ENCODE measurements at places on chromosomes 13 and 19.

DNA sequence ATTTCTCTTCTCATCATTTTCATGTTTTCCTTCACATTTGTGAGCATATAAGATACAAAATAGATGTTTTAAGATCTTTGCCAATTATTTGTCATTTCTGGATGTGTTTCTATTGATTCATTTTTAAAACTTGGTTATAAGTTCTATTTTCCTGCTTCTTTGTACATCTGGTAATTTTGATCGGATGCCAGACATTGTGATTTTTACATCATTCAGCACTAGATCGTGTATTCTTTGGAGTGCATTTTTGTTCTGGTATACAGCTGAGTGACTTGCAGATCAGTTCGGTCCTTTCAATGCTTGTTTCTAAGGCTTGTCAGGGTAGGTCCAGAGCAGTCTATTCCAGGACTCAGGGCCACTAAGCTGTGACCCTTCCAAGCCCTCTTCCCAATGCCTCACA is 198.2 kb downstream of the KLF12 start:
- DNase-seq = no peak

GRCh38 chr19:54352546-54352945 is 12.2 kb downstream of the LAIR1 start:
- DNase-seq = no peak

DNA sequence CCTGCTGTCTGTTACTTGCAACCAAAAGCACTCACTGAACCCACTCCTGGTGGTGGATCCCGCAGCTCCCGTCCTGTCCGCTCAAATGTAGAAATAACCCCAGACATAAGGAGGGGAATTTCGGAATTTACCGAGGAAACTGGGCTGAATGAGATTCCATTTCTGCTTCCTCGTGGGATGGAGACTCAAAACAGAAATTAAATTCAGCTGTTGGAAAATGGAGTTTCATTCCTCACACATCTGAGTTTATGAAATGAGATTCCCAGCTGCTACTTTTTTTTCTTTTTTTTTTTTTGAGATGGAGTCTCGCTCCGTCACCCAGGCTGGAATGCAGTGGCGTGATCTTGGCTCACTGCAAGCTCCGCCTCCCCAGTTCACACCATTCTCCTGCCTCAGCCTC is 44.3 kb downstream of the COLGALT1 start:
- no peak for DNase-seq

GRCh38 chr13:59607780-59608233 is 555.9 kb downstream of the DIAPH3 start:
- no peak for DNase-seq

DNA sequence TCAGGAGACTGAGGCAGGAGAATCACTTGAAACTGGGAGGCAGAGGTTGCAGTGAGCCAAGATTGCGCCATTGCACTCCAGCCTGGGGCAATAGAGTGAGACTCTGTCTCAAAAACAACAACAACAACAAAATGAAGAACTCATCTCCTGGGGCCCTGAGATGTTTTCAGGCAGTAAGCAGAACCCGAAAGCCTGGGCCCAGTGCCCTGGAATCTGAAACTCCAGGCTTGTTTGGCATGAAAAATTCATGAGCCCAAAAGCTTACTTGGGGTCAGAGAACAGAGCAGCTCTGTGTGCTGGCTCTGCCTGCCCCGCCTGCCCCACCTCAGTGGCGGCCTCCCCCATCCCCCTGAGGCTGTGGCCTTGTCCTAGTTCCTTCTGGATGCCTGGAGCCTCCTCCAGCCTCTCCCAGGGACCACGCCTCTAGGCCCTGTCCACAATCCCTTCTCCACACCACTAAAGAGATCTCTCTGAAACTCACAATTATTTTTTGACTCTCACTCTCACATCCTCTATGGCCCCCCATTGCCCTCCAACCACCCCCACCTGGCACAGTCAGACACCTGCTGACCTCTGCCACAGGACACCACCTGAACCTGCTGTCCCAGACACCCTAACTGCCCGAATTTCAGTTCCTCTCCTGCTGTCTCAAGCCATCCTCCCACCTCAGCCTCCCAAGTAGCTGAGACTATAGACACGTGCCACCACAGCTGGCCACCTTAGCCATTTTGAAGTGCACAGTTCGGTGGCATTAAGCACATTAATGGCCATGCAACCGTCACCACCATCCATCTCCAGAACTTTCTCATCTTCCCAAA is 6.9 kb upstream of the AP1M2 start:
- DNase-seq = no peak

DNA sequence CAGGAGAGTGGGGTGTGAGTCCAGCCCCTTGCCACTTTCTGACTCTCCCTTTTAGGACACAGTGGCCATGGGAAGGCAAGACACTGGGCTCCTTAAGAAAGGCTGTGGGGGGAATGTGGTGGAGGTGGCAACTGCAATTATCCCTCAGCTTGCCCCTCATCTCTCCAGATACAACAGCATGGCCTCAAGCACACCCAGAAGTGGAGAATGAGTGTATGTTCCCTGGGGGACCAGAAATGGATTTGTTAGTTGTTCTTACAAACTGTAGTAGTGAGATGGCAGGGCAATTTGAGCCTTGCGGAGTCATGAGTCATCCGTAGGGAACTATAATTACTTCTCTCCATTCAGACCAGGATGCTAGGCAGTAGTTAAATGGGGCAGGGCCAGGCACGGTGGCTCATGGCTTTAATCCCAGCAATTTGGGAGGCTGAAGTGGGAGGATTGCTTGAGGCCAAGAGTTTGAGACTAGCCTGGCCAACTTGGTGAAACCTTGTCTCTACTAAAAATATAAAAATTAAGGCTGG is 25.6 kb upstream of the CXCL17 start:
- DNase-seq = no peak

GRCh38 chr19:1847684-1848398 is 442 bp downstream of the REXO1 start:
- DNase-seq = no peak

- no peak for DNase-seq
Measured at GRCh38 chr19:38386300-38386970, 1.4 kb downstream of the GGN start.

GRCh38 chr19:17340302-17340870 is 3.0 kb downstream of the GTPBP3 start:
- no peak for DNase-seq

GRCh38 chr19:11499220-11499726 is 6.4 kb downstream of the ZNF653 start:
- no peak for DNase-seq

DNA sequence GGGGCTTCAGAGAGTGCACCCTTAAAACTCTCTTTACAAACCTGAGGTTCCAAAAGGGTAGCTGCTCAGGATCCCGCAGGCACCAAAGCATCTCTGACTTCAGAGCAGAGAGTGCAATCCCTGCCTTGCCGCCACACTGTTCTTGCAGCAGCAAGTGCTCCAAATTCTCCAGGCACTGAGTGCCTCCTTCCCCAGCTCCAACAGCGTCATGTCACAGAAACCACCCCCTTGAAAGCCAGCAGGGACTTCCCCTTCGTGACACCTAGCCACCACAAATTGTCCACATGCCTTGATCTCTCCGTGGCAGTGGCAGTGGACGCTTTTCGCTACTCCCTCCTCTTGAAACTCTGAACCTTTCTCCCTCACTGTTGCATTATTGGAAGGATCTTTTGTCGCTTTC is 39.9 kb downstream of the MBNL2 start:
- no peak for DNase-seq

- no peak for DNase-seq
Measured at GRCh38 chr19:46732172-46732938, 13.5 kb upstream of the FKRP start.

DNA sequence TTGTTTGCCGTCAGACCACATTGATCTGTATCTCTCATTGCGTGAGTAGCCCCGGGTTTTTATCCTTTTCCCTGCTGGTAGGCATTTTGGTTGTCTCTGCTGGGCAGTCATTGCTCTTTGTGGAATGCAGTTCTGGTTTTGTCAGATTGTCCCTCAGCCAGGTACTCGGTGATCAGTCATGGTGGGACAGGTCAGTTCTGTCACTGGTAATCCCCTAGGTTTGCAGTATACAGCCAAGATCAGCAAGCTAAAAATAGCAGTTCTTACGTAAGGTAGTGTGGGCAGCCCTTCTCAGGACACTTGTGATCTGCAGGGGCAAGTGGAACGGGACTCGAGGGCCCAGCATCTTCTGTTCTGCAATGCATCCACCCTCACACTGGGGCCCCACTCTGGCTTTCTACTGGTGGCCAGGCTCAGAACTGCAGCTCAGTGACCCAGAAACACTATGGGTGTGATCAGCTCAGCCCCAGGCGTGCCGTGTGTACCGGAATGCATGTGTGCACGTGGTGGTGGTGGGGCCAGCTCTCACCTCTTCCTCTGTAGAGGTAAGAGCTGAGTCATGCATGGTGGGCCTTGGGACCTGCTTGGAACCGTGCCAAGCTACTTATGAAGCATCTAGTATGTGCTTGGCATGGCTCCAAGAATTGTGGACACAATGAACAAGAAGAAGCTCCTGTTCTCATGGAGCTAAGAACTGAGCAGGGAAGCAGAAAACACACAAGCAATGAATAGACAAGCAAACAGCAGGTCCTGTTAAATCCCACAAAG is 6.3 kb downstream of the PLEKHF1 start:
- no peak for DNase-seq

DNA sequence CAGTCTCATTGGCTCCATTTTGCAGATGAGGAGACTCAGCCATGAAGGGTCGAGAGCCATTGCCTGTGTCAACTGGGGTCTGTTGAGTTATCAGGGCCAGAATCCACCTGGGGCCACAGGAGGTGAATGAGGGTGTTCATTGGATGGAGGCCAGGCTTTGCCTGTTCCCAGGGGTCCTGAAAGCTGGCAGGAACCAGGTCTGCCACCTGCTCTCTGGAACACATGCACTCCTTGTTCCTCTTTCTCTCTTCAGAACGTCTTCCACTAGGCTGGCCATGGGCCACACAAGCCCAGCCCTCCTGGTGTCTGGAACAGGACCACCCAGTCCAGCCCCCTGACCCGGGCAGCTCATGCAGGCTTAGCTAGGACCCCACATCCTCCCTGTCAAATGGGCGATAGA is 21.1 kb downstream of the PPP1R37 start:
- DNase-seq = no peak

GRCh38 chr13:38952827-38953226 is 37.8 kb downstream of the STOML3 start:
- DNase-seq = no peak

DNA sequence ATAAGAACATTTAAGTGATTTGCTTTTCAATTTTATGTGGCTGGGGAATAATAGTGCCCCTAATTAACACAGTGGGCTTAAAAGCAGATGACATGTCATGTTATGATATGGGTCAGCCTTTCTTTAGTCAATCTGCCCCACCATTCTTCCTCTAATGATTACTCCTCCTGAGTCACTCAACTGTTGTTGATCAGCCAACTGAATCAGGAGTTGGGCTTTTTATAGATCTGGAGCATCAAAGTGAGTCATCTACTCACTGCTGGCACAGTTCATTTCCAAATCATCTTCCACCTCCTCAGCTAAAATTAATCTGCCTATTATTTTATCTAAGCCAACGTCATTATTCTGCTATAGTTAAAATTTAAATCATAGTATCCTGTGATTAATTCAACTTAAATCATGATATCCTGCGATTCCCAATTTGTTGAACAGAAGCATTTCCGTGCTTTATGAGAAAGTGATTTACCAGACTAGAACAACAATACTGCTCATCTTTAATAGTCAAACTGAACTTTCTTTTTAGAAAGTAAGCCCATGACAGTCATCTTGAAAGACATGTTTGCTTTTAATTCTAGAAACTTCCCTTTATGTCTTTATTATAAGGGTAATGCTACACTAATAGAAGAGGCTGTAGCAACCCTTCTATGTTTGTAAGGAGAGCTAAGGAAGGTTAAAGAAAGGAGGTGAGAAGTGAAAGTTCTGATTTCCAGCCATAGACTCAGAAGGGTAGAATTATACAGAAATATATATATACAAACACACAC is 551.4 kb downstream of the TBC1D4 start:
- no peak for DNase-seq
